ENCODE measurements at places on chromosomes 1 and 21.

DNA sequence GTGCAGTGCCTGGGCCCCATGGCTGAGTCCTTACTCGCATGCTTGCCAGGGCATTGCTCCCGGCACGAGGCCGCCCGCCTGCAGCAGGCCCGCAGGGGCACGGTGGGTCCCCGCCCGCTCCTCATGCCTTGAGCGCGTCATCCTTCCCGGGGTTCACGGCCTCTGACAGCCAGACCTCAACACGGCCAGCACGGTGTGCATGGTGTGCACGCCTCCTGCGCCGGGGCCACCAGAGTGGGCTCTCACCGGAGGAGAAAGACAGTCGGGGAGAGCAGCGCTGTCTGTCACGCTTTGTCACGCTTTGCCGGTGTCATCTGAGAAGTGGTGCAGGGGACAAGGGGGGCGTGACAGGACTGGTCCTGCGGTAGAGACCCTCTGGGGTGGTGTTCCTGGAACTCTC, 11.9 kb upstream of the COL18A1 start:
- no peak for DNase-seq

DNA sequence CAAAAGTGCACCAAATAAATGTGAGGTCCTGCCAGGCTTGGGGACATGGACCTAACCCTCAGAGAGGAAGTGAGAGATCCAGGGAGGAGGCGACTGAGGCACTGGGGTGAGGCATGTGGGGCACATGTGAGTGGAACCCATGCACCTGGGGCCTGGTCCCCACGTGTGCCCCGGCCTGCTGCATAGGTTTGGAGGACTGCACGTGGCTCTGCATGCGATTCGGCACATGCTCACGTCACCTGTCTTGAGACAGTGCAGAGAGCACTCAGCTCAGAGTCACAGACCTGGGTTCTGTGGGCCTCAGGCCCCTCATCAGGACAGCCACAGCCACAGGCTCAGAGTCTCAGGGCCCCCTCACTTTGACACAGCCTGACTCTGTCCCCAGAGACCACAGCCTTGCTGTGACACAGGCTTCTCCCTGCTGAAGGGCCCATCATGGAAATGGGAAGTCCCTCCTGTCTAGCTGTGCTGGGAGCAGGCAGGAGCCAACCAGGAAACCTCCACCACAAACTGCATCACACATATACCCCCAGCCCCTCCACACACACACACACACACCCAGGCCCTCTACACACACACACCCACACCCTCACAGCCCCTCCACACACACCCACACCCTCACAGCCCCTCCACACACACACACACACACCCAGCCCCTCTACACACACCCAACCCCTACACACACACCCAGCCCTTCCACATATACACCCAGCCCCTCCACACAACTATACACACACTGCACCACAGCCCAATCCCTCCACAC, 48.2 kb downstream of the SLC9A1 start:
- no peak for DNase-seq

GRCh38 chr1:61588736-61589672, 135.9 kb downstream of the TM2D1 start:
- peak; percentile 56 for DNase-seq

GRCh38 chr1:155006601-155007101, 4.0 kb downstream of the ZBTB7B start:
- peak; percentile 50 for DNase-seq

GRCh38 chr21:29938776-29939103, 1.1 kb downstream of the GRIK1 start:
- DNase-seq: no peak

DNA sequence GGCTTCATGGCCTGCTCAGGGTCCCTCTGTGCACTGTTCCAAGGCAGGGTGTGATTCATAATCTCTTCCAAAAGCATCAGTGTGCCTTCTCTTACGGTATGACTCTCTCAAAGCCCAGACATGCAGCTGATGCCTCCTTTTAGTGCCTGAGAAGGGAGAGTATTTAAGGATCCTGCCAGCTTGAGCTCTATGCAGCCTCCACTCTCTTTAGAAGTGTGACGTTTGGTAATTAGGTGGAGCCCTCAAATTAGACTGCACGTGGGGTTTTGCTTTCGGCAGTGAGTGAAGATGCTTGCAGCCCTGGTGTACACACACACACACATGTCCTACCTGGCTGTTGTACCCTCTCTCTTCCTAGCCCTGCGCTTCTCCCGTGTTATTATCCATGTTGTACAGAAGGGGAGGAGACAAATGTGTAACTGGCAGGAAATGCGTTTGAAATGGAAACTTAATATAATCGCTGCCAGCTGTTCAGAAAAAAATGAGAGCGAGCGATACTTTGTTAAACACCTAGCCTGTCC, 2.6 kb upstream of the C1orf174 start:
- DNase-seq: peak; percentile 47

- no peak for DNase-seq
These were observed 11.7 kb upstream of the IFNLR1 start for GRCh38 chr1:24198766-24199165.

GRCh38 chr1:918353-918752, 5.4 kb upstream of the SAMD11 start:
- DNase-seq: no peak
